ENCODE measurements at places on chromosomes 1 and 21.

GRCh38 chr1:100383743-100384405 lies 31.6 kb downstream of the CDC14A start:
- DNase-seq, result no peak

GRCh38 chr1:176551146-176551545 lies 88.2 kb downstream of the PAPPA2 start:
- no peak for DNase-seq

GRCh38 chr1:164587617-164588501 lies 28.9 kb downstream of the PBX1 start:
- no peak for DNase-seq

GRCh38 chr1:169141356-169141755 lies 34.9 kb downstream of the ATP1B1 start:
- DNase-seq, result no peak

DNA sequence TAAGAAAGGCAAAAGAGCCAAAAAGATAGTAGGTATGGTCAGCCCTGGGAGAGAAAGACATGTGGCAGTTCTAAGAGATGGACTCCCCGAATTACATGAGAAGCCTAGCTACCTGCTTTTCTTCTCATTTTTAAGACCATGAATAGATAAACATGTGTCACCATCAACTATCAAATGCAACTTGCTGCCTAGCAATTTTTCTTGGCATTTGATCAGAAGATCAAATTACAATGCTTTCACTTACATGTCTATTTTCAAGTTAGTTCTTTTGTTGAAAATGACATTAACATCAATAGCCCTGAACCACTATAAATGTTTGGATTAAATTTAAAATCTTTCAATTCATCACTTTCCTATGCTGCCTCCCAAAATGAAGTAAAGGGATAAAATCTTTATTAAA lies 212.3 kb downstream of the HHIPL2 start:
- no peak for DNase-seq

DNA sequence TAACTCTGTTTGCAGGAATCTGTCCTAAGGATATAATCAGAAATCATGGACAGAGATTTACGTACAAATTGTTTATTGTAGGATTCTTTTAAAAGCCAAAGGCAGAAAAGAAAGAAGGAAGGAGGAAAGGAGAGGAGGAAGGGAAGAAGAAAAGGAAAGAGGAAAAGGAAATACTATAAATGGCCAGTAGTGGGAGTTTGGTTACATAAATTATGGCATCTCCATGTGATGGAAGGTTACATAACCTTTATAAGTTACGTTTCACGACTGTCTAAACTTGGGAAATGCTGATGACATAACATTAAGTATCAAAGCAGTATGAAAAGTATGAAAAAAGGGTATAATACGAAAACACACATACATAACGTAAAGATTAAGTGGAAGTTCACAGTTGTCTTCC lies 39.0 kb downstream of the SMYD2 start:
- no peak for DNase-seq

GRCh38 chr1:209688746-209689234 lies 13.6 kb downstream of the G0S2 start:
- no peak for DNase-seq

- no peak for DNase-seq
These were observed 11.7 kb downstream of the CNIH4 start for GRCh38 chr1:224368409-224368808.

GRCh38 chr1:30083800-30084464 lies 639.5 kb downstream of the MATN1 start:
- no peak for DNase-seq

DNA sequence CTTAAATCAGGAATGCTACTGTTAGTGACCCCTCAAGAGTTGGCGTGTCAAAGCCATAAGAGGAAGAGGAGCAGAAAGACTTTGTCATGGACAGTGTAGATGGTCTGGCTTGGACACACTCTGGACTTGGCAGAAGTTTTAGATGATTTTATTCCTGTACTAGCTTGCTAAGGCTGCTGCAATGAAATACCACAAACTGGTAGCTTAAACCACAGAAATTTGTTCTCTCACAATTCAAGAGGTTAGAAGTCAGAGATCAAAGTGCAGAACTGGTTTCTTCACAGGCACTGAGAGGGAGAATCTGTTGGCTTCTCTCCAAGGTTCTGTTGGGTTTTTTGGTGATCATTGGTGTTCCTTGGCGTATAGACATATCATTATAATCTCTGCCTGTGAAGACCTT lies 869.8 kb upstream of the B3GALT2 start:
- DNase-seq, result no peak

DNA sequence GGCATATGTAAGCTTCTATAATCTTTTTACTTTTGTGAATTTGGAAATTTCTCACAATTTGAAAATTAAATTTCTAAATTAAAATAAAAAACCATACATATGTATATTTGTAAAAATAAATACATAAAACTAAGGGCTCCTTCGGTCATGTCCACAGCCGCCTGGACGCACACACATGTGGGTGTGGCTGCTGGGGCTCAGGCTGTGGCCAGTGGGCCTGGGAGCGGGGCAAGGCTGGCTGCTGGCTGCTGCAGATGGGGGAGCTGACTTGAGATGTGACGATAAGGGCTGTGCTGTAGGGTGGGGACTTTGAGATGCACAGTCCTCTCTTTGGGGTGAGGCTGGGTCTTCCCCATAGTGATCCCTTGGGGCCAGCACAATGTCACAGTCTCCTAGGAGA lies 4.8 kb downstream of the RER1 start:
- DNase-seq, result no peak

DNA sequence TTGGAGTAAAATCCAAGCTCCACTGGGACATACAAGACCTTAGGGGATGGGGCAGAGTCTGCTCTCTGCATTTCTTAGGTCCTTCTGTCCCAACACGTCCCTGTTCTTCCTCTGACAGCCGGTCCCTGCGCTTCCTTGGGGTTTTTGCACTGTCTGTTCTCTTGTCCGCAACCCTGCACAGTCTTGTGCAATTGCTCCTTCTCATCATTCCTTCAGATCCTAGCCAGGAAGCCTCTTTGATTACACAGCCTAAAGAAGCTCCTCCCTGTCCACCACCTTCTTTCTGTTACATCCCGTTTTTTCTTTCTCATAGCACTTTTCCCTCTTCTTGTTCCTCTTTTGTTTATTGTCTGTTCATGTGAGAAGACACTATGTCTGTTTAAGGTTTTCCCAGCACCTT lies 19.9 kb downstream of the ACOT11 start:
- DNase-seq, result no peak

DNA sequence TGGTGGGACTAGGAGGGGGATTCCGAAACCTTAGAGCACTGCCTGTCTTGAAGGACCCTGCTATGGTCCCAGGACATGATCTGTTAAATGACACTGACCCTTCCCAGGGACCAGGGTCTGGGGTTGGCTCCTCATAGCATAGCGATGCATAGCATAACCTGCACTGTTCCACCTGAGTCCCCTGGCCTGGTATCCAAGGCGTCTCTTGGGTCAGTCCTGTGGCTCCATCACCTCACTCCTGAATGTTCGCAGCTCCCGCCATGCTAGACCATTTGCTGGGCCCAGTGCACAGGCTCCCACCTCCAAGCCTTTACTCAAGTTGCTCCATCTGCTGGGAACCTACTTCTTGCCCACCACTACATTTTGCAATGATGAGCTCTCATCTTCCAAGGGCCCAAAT lies 39.0 kb upstream of the MAGOH start:
- no peak for DNase-seq

DNA sequence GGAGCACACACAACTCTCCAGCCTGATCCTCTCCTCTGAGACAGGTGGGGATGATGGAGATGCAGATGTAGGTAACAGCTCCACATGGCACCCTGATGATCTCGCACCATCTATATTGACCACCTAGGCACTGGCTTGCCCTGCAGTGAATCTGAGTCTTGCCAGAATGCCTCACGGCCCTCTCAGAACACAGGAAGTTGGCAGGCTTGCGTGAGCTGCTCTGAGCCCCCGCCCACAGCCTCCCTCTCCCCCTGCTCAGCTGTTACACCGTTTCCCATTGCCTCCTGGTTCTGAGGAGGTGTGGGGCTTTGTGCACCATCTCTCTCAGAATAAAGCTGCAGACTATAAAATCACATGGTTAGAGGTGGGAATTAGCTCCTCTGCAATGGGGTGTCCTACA lies 48.0 kb downstream of the URB2 start:
- DNase-seq, result no peak

DNA sequence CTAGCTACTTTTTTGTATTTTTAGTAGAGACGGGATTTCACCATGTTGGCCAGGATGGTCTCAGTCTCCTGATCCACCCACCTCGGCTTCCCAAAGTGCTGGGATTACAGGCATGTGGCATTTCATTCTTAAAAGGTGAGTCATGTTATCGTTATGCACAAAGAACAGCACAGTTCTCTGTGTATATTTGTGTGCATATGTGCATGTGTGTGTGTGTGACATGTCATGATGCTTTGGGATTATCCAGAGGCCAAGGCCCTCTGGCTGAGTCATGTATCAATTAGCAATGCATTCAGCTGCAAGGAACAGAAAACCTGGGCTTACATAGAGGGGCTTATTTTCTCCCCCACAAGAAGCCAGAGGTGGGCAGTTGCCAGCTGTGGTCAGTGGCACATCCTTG lies 301.7 kb upstream of the KAZN start:
- DNase-seq, result no peak

DNA sequence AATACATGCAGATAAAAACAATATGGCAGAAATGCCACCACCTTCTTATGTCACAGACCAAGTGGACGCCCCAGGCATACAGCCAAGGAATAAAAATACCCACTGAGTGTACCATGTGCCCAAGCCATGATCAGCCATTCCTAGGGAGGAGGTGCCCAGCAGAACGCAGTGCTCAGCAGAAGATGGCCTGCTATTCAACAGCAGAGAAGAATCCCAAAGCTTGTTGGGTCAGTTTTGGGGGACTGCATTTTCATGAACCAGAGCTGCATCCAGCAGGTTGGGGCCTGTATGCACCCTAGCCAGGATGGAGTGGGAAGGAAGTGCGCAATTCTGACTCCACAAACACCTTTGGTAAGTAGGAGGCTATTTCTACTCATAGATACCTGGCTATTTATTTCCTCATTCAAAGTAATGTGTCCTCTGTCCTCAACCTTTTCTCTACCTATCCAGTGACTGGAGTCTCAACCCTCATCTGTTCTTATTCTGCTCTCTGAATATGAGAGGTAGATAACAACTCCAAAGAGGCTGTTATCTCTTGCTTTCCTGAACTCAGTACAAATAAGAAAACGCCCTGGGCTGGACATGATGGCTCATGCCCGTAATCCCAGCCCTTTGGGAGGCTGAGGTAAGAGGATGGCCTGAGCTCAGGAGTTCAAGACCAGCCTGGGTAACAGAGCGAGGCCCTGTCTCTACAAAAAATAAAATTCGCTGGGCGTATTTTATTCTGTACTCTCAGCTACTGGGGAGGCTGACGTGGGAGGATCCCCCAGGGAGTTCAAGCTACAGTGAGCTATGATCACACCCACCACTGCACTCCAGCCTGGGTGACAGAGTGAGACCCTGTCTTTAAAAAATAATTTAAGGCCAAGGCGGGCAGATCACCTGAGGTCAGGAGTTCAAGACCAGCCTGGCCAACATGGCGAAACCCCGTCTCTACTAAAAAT lies 2.5 kb upstream of the PLEKHM2 start:
- DNase-seq, result no peak

- no peak for DNase-seq
These were observed 2.8 kb downstream of the C1orf50 start for GRCh38 chr1:42769811-42770210.

GRCh38 chr1:66112744-66113400 lies 320.2 kb downstream of the PDE4B start:
- DNase-seq, result no peak

GRCh38 chr1:98277118-98277517 lies 356.3 kb upstream of the DPYD start:
- DNase-seq, result no peak

DNA sequence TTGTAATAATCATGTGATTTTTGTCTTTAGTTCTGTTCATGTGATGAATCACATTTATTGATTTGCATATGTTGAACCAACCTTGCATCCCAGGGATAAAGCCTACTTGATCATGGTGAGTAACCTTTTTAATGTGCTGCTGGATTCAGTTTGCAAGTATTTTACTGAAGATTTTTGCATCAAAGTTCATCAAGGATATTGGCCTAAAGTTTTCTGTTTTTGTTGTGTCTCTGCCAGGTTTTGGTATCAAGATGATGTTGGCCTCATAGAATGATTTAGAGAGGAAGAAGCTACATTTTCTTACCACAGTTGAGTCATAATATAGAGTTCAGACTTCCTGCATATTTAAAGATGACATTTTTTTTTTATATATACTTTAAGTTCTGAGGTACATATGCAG lies 455.9 kb downstream of the PLPP3 start:
- DNase-seq, result no peak

DNA sequence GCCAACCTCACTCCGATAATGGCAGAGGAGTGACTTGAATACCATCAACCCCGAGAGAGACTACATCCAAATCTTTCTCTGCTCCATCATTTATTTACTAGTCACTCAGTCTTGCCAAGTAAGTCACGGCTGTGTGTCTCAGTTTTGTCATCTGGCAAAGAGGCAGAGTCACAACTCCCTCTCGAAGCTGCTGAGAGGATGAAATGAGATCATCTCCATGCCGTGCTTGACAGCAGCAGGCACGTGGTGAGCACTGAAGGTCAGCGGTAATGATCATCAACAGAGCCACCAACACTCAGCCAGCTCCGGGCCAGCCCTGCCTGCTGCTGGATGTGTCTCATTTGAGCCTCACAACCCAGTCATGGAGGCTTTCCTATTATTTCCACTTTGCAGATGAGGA lies 19.9 kb downstream of the ALDH4A1 start:
- DNase-seq, result no peak

- no peak for DNase-seq
These were observed 140.1 kb upstream of the CAMK1G start for GRCh38 chr1:209443361-209443931.

- no peak for DNase-seq
These were observed 65.6 kb upstream of the PLA2G4A start for GRCh38 chr1:186763107-186763506.

GRCh38 chr1:153633161-153633753 lies 609 bp upstream of the CHTOP start:
- no peak for DNase-seq

DNA sequence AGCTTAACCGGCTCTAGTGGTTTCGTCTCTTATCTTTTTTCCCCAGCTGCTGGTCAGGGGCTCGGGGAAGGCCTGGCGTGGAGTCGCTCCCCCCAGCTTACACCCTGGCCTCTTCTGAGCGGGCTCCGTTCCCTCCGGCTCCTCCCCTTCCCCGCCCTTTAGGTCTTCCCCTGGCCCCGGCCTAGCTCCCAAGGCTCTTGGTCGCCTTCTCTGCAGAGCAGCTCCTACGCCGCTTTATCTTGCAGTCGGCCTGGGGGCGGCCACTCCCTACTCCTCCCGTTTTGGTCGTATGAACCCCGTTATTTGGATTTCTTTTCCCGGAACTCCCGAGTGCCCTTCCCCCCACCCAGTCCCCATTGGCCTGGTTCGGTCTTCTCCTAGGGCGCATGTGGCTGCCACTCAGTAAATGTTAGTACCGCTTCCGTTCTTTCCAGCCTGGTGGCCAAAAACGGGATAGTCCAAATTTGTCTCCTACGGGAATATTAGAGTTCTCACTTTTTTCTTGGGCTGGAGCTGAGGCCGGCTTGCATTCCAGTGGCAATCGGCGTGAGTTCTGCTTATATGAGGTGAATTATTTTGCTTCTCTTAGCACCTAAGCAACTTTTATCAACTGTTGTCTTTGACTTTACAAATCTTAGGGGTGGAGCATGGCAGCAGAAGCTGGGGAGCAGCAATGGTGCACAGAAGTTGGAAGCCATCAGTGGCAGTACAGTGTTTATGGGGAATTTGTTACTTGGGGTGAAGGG lies 467 bp downstream of the THRAP3 start:
- peak; percentile 34 for DNase-seq

GRCh38 chr1:202728951-202729350 lies 18.7 kb upstream of the SYT2 start:
- no peak for DNase-seq

GRCh38 chr1:214678386-214678785 lies 75.4 kb downstream of the CENPF start:
- DNase-seq, result no peak
